Stimulated activated CD4-positive, alpha-beta T cell treated with anti-CD3 and anti-CD28 coated beads, Interleukin-15, amount 100 ng/mL, for 1 hour (primary cell): ENCODE measurements at places on chromosomes 4 and X.
A peak's percentile ranks its signal among the peaks of the same experiment; 100 is the strongest.

GRCh38 chrX:7083468-7084396, 63.8 kb upstream of the STS start:
- DNase-seq: no peak

- DNase-seq: no peak
Measured at GRCh38 chr4:54228056-54228527, 1.0 kb upstream of the PDGFRA start.

DNA sequence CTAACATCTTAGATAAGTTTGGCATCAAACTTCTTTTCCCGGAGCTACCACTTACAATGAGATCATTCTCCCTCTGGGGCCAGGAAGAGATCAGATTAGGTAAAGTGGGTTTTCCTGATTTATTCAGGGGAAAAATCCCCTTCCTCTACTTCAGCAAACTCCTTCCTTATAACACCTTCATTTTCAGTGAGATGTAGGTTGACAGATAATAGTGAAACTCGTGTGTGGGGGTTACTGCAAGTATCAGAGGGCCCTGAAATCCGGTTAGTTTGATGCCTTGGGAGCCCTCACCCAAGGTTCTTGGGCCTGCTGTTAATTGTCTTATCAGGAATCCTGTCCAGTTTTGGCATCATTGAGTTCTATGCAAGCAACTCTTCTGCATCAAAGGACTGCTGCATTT, 10.8 kb downstream of the FTHL17 start:
- DNase-seq: no peak

- no peak for DNase-seq
Measured at GRCh38 chr4:74623041-74623440, 171.3 kb downstream of the BTC start.

GRCh38 chr4:70187216-70187615, 8.3 kb upstream of the ODAM start:
- DNase-seq: no peak

GRCh38 chrX:119398587-119398973, 556 bp upstream of the SLC25A43 start:
- DNase-seq: no peak

GRCh38 chr4:168796362-168797106, 213.5 kb downstream of the CBR4 start:
- DNase-seq: no peak

- DNase-seq: no peak
Measured at GRCh38 chr4:93649828-93650227, 178.7 kb upstream of the ATOH1 start.

- no peak for DNase-seq
Measured at GRCh38 chr4:159390648-159391047, 287.8 kb downstream of the RAPGEF2 start.

- no peak for DNase-seq
Measured at GRCh38 chr4:47531241-47531953, 46.3 kb downstream of the ATP10D start.

DNA sequence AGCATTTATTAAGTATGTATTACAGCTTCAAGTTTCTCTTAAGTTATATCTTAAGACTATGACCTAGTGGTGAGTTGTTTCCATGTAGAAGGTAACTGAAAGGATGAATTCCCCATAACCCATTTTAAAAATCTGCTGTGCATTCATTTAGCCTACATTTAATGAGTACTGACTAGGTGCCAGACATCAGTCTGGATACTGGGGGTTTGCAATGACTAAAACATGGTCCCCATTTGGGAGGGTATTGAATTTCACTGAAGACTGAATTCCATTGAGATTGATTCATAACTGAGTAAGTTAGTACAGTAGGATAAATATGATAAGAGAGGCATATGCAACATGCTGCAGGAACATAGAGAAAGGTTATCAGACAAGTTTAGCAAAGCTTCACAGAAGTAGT, 241.5 kb downstream of the FRAS1 start:
- DNase-seq: no peak

DNA sequence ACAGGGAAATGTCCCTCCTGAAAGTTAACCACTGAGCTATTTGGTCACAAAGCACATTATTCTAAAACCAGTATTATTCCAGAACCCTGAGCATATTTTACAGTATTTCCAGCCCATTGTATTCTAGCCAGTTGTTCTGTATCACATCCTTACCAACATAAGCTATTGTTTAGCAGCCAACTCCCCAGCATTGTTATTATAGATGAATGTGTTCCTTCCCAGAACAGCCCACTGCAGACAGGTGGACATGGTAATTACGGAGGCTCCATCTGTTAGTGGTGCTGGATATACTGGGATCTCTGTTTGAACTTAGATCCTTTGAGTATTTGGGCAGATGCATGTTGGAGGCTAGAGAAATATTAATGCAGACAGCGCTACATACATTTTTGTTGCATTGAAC, 126.1 kb downstream of the MGST2 start:
- DNase-seq: no peak

GRCh38 chr4:101355767-101356702, 8.7 kb upstream of the PPP3CA start:
- no peak for DNase-seq

- no peak for DNase-seq
Measured at GRCh38 chr4:169311643-169312365, 41.0 kb upstream of the SH3RF1 start.

DNA sequence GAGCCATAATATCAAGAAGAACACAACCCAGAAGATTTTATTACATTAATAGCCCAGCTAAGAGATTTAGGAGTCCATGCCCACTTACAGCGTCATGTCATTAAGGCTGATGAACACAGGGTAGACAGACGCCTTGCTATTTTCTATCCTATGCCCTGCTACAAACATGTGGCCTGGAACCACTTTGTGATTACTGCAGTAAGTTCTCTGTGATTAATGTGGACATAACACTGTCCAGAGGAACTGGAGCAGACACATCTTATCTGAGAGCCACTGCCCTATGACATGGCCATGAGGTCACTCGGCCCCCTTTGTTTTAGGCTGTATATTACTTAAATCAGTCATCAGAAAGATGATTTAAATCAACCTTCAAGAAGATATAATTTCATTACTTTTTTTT, 211.7 kb downstream of the MAML3 start:
- no peak for DNase-seq

GRCh38 chr4:158818560-158819140, 49.8 kb downstream of the FNIP2 start:
- no peak for DNase-seq

DNA sequence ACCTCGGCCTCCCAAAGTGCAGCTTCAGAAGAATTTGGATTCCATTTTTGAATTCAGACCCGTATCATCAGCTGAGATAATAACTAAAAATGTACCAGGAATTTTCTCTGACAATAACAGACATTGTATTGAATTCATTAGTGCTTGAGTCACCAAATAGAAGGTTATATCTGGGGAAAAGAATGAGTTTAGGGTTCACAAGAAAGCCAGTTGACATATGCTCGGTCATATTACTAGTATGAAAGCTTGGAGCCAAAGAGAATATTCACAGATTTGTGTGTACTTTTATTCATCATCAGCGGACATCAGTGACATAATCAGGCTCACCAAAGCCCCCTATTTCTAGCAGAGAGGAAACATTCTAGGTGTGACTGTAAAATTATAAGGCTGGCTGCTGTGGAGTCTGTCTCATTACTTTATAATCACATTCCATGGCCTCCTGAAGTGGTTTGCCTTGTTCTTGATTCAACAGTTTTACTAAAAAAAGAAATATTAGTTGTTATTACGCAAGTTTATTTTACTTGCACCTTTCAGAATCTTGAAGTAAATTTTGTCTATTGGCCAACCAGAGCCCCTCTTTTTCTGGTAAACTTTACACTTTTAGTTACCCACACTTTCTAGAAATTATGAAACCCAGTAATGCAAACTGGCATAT, 14.6 kb upstream of the DCTD start:
- DNase-seq: no peak

- DNase-seq: no peak
Measured at GRCh38 chr4:36288731-36289426, 7.5 kb downstream of the DTHD1 start.

DNA sequence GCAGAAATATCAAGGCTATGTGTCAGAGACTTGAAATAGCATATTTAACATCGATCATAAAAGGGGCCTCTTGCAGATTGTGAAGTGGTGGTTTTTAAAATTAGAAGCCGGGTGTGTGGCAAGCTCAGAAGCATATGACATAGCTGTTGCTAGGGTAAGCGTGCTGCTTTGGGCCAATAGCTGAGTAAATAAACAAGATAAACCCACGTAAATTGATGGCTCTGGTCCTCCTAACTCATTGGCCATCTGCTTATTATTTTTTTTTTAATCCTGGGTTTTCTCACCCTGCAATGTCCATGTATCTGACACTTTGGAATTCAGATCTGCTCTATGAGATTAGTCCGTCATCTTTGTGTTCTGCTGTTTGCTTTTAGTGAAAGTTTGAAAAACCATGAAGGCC, 32.6 kb upstream of the STOX2 start:
- no peak for DNase-seq

DNA sequence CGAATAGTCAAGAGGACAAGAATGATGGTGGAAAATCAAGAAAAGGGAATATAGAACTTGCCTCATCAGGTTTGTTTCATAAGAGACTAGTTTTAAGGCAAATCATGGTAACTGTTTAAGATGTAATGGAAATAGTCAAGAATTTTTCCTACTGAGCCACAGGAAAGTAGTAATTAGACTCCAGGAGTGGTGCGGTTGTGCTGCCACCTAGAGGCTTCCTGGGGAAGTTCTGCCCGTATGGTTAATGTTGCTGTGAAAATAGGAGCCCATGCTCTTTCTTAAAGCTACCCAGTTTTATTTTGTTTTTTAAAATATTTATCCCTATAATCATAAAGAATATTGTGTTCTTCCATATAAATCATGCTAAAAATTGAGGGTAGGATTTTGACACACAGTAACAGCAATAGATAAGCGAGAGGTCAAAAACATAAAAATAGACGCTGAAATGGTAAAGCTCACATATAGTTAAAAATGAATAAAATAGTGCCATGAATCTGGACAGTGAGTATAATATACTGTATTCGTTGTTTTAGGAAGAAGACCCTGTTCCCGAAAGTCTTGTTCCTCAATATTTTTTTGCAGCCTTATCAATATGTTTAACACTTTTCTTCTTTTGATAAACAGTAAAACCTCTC, 87.0 kb downstream of the PHOX2B start:
- DNase-seq: peak; percentile 7

DNA sequence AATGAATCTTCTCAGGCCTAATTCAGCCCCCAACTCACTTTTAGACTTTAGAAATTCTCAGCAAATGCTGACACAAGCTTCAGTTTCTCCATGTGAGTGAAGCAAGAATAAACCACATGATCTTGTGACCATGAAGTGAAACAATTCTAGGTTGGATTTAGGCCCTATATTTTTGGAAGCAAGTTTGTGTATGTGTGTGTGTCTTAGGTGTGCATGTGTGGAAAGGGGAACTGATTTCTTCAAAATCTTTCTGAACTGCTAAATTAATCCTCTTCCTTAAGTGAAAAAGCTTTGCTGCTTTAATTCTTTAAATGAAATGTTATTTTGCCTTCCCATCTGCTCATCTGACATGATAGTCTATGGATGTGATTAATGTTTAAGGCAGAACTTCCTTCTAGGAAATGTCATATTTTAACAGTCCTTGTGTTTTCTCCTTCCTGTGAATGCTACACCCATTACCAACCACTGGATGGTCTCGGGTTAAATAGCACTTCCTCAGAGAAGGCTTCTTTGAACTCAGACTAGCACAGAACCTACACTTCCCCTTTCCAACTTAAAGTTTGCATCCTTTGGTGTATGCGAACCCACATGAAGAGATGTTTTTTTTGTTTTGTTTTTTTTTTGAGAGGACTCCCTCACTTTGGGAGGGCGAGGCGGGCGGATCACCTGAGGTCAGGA, 1.2 kb upstream of the TMEM144 start:
- no peak for DNase-seq

- DNase-seq: no peak
Measured at GRCh38 chrX:35382966-35383365, 415.2 kb upstream of the MAGEB16 start.

DNA sequence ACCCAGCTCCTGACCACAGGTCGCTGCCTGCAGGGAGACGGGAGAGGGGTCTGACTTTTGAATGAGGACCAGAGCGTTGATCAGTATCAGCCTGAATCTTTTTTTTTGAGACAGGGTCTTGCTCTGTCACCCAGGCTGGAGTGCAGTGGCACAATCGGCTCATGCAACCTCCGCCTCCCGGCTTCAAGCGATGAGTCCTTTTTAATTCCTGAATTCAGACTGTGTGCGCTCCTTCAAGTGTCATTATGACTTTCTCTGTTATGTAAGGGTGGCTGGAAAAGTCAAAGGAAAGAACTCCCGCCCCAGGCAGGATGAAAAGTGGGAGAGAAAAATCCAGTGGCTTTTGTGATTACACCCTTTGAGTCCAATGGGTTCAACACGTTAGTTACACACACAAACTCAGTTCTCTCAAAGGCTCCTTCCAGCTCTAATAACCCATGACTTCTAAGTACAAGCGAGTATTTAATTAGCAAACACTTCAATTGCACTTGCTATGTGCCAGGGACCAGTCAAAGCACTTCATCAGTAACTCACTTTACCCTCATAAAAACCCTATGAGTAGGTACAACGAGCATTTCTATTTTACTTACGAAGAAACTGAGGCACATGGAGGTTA, 44.4 kb downstream of the PDHA1 start:
- DNase-seq: no peak

DNA sequence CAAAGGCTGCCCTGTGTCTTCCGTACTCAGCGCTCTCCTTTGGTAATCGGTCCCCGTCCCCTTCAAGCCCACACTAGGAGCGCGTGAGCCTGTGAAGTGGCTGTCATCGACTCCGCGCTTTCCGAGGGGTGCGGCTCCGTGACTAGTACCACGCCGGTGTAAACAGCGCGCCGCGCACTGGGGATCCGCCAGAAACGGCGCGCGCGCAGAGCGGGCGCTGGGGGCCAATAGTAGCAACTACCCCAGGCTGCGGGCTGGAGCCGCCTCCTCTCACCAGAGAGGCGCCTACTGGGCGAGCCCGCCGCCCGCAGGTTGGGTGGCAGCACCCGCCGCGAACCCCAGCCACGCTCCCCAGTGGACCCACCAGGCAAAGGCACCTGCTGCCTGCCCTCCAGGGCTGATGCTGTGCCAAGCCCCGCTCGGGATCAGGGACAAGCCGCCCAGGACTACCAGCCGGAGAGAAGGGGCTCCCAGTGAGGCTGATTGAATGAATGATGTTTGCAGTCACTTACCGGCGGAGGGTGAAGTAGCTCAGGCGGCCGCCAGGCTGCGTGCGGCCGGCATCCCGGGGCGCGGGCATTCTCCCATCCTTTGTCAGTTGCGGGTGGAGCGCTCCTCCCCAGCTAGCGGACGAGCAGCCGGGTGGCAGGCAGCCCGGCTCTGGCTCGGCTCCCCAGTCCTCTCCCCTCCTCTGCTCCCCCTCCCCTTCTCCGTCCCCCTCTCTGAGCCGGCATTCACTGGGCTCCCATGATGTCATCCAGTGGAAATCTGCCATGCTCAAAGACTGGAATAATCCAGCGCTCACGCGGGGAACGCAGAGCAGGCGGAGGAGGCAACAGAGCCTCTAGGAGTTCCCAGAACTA, 370.3 kb upstream of the SMIM31 start:
- DNase-seq: no peak

GRCh38 chrX:129956145-129956544, 26.3 kb upstream of the BCORL1 start:
- DNase-seq: no peak

GRCh38 chr4:35978551-35978950, 265.8 kb downstream of the ARAP2 start:
- DNase-seq: no peak
